ENCODE measurements at places on chromosomes 2 and 18.

GRCh38 chr2:151491496-151491895, 81.8 kb downstream of the RIF1 start:
- no peak for DNase-seq

- no peak for DNase-seq
Observed at GRCh38 chr2:206823178-206823577, 57.8 kb downstream of the FASTKD2 start.

GRCh38 chr2:31212659-31213600, 4.4 kb downstream of the CAPN14 start:
- DNase-seq, result no peak

DNA sequence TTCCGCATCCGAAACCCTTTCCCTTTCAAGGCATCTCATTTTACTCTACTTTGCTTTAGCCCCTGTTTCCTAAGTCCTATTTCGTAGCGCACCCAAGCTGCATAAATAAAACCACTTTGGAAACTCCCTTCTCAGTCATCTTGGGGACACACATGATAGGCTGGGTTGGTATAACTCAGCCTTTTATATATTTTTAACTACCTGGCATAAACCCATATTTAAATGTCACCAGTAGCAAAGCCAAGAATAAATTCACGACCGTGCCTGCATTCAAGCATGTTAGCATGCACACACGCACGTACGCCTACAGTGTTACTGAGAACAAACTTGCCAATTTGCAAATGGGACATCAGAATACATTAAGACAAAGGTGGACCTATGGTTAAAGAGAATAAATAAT, 564.7 kb upstream of the PIK3C3 start:
- DNase-seq, result no peak

DNA sequence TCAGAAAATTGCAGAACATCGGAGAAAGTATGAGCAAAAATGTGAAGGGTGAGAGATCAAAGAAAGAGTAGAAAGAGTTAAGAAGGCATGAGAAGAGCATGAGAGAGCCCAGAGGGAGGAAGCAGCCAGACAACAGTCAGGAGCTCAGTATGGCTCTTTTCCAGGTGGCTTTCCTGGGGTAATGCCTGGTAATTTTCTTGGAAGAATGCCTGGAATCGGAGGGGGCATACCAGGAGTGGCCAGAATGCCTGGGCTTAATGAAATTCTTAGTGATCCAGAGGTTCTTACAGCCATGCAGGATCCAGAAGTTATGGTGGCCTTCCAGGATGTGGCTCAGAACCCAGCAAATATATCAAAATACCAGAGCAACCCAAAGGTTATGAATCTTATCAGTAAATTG, 271.8 kb upstream of the TFPI start:
- no peak for DNase-seq

DNA sequence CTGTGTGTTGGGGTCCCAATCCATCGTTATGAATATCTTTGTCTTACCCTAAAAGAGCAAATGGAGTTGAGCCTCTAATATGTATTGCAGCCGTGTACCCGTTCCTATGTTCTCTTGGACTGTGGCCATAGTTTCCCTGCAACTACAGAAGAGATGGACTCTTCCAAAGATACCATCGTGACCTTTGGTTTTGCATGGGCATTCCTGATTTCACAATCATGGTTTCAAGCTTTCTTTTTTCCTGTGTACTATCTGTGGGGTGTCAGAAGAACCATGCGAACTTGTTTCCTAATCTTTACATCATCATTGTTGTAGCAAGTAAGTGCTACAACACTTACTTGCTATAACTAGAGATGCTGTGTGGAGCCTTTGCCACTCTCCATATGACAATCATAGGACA, 1295.7 kb downstream of the DPP10 start:
- DNase-seq, result no peak

DNA sequence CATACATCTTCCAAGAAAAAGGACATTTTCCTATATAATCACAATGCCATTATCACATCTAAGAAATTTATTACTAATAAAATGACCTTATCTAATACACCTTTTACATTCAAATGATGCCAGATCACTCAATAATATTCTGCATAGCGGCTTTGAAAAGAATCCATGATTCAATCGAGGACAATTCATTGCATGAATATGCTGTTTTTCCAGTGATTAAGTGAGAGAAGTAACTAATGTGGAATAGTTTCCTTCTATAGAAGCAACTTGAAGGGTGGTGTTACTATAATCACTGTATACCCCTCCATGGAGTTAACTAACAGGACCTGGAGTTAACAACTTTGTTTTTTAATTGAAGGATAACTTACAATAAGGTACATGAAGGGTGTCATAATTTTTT, 9.1 kb downstream of the PLEK start:
- DNase-seq, result no peak

DNA sequence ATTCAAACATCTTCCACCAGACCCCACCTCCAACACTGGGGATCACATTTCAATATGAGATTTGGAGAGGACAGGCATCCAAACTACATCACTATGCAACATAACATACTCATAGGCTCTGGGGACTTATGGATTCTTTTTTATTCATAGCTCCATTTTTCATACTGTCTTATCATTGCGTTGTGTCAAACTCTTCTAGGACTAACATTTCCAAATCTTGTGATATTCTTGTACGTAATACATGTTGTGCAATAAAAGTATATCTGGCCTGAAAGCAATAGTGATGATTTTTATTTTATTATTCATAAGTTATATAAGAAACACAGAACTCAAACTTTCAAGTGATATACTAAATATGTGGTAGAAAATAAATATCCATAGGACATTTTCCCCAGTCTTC, 60.6 kb upstream of the ACTR3 start:
- no peak for DNase-seq

DNA sequence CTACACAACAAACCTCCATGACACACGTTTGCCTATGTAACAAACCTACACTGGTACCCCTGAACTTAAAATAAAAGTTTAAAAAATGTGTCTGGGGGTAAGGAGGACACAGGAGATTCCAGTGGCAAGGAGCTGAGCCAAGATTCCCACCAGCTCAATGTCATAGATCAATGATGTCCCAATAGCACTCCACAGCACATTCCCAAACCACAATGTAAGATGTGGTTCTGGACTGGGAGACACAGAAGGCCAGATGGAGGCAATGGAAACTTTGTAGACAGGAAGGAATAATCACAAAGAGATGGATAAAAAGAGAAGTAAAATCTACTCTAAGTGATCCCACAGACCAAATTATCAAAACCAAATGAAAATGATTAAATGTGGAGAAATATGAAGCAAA, 312.4 kb upstream of the SOX11 start:
- no peak for DNase-seq

- DNase-seq, result no peak
Observed at GRCh38 chr2:120869730-120870466, 134.2 kb downstream of the GLI2 start.

GRCh38 chr2:58428096-58429013, 187.2 kb upstream of the FANCL start:
- DNase-seq, result no peak

GRCh38 chr2:75570948-75571729, 10.4 kb upstream of the EVA1A start:
- DNase-seq, result no peak

GRCh38 chr2:202090530-202090929, 17.5 kb downstream of the KIAA2012 start:
- DNase-seq, result no peak

GRCh38 chr2:101113441-101114267, 37.5 kb downstream of the TBC1D8 start:
- DNase-seq, result no peak

DNA sequence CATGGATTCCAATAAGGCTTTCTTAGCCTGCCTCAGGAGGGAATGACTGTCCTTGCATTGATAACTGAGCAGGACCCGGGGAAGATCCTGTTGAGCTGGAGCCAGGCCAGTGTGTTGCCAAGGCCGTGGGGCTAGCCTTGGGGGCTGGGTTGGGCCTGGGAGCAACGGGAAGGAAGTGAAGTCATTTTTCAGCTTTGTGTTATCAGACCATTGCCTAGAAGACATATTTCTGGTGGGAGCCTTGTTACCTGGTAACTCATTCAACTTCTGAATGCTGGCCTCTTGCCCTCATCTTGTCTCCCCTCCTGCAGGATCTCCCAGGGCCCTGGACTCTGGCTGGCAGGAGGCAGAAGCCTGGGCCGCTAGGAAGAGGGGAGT, 92.7 kb upstream of the MGAT5 start:
- no peak for DNase-seq

DNA sequence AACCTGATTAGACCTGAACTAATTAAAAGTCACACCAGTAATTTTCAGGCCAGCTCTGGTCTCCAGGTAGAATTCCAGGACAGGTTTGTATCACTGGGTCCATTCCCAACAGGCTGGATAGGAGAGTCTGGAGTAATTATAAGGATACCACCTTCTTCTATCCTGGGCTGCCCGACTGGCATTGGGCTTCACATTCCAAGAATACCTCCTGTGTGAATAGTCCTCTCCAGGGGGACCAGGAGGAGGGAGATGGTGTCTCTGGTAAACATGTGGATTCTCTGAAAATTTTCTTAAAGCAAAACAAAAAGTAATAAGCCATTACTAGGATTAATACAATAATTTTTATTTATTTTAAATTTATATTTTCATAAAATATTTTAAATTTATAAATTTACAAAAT, 17.3 kb downstream of the DUSP11 start:
- DNase-seq, result no peak

DNA sequence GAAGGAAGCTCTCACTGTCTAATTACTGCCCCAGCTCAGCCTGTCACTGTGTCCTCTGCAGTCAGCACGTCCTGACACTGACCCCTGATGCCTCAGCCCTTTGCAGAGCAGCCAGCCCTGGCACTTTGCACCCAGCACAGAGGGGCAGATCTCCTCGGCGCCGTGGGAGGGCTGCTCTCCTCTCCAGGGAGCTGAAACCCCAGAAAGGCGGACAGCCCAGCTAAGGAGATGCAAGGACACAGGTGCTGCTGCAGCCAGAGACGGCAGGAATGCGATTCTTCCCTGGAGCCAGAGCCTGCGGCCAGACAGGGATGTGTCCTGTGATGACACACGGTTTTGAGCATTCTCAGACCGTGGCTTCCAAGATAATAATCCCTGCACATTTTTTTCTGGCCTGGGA, 34.5 kb upstream of the SIX3 start:
- DNase-seq, result no peak

GRCh38 chr2:170571612-170572011, 143.5 kb upstream of the SP5 start:
- DNase-seq, result no peak

DNA sequence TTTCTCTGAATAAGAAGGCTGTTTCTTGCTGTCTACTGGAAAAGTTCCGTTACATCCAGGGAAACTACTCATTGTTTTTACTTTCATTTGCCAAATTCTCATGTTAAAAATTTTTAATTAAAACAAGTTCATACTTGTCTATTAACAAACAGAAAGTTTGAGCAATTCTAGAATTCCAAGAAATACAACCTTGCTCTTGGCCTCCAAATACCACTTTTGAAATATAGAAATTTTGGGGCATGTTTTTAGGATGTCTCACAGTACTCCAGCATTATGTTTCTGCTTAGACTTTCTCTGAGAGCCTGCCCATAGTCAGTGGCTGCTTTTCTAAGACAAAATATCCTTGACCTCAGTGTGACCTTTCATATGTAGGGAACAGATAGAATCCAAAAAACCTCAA, 228.7 kb upstream of the RND3 start:
- DNase-seq, result no peak

GRCh38 chr2:239222706-239223309, 178.0 kb downstream of the HDAC4 start:
- DNase-seq, result no peak

DNA sequence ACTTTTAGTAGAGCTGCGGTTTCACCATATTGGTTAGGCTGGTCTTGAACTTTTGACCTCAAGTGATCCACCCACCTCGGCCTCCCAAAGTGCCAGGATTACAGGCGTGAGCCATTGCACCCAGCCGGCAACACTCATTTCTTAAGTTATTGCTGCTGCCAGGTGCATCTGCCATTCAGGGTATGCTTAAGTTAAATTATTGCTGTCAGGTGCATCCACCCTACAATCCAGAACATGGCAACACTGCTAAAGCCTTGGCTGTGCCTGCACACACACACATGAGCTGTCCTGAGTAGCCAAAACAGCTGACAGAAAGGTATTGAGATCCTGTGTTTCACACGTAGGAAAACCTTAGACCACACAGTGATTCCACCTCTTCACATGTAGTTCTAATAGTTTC, 148.2 kb downstream of the FAM161A start:
- DNase-seq, result no peak

DNA sequence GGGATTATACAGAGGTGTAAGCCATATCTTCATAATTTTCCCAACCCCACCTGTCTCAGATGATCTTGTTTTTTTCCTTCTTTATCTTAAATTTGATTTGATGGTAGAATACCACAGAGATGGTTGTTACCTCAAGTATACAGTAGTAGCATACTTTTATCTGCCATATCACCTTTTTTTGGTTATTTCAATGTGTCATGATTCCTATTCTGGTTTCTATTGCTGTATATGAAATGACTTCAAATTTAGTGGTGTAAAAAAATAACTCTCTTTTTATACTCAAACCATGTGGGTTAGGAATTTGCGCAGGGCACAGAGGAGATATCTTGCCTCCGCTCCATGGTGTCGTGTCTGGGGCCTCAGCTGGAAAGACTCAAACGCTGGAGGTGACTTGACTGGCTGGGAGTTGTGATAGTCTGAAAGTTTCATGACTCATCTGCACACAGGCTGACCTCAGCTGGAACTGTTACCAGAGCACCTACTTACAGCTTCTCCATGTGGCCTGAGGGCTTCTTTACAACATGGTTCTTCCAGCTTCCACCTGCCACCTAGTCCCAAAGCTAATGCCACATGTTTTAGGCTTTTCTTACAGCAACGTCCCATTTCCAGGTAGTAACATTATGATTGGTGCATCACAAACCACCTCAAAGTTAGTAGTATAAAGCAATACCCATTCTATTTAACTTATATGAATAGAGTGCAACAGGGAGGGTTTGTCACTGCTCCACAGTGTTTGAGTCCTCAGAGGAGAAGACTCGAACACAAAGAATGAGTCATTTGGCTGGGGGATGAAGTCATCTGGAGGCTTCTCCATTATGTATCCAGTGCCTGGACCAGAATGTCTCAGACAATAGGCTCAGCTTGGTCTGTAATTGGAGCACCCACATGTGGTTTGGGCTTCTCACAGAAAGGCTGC, 82.3 kb upstream of the XPO1 start:
- no peak for DNase-seq
